Ovary (tissue), 10 donors: ENCODE measurements at places on chromosomes 1 and 21.

DNA sequence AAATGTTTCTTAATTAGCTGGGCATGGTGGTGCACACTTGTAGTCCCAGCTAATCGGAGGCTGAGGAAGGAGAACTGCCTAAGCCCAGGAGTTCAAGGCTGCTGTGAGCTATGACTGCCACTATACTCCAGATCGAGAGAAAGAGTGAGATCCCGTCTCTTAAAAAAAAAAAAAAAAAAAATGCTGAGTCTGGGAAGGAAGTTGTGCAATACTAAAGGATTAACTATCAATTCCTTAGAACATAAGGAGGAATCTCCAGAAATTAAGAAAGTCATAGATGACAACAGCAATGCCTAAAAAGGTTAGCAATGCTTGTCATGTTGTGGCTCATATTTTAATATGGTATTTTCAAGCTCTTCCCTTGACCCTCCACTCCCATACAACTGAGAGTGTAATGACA, 5.3 kb downstream of the LUZP1 start:
- no peak for DNase-seq

- no peak for DNase-seq
Observed at GRCh38 chr1:111934106-111934852, 55.2 kb downstream of the KCND3 start.

GRCh38 chr1:195202241-195202640, 1406.0 kb downstream of the KCNT2 start:
- peak; percentile 25 for DNase-seq

DNA sequence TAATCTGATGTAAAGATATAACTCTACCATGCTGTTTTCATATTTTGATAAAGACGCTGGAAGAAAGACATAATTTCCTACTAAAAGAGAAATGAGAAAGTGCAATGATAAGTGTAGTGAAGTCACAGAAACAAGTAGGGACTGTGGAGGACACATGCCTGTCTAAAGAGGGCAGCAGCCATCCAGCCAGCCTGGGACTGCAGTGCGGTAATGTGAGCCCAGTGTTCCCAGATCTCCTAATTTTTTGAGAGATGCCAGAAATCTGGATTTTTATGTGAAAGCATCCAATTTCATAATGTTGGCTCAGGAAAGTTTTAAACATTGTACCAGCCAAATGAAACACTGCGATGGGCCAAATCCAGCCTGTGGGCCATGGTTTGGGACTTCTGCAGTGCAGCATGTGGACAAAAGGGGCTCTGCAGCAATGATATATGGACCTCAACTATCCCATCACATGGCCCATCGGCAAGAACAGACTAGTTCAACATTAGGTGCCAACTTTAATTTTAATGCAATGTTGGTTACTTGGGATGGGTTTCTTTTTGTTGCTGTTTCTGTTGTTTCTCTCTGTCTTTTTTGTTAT, 329.5 kb downstream of the LTN1 start:
- DNase-seq, result no peak

DNA sequence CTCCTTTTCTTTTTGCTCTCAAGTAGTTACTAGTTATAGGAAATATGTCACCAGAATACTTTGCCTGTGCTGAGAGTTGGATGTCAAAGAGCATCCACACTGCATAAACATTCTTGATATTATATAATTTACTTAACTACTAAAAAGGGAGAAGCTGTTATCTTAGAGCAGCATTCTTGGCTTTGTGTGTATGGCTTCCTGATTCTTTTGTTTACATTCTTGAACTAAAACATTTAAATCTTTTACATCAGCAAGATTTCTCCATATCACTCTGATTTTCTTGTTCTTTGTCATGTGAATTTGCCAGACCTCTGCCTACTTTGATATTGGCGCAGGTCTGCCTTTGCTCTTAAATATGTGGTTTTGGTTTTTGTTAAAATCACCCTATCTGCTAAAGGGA, 48.8 kb downstream of the SUCO start:
- no peak for DNase-seq
